ENCODE measurements at places on chromosomes 2 and 18. TPM values are rescaled to one million over a fixed set of nuclear protein-coding genes. Genes with fewer than 3 reads are reported as not detected.

The SEPTIN10 gene
- 93.5 TPM for total RNA-seq

The AKAIN1 gene
- not detected for total RNA-seq

The CGREF1 gene
- 3.2 TPM for total RNA-seq

The GLB1L gene
- 10.2 TPM for total RNA-seq

The C2orf15 gene
- 2.6 TPM for total RNA-seq

The SCN3A gene
- 1.6 TPM for total RNA-seq

The TEKT4 gene
- total RNA-seq, result not detected

Data from breast epithelium (tissue), 4 donors.